ENCODE measurements at places on chromosomes 4 and X.

DNA sequence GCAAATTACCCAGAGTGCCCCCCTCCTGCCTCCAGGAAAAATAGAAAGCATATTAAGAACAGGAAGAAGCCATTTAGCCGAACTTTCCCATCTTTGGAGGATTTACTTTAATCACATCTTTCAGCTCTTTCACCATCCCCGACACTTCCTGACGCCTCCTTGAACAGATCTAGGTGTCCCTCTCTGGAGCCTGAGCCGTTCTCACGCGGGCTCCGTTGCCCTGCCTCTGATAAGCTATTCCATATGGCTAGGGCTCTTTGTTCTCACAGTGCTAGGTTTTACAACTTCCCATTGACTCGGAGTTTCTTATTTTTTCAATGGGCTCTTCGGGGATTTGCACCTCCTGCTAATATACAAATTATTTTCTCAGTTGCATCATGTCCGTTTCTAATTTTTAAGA is 82.1 kb upstream of the GPC4 start:
- peak; percentile 29 for DNase-seq

DNA sequence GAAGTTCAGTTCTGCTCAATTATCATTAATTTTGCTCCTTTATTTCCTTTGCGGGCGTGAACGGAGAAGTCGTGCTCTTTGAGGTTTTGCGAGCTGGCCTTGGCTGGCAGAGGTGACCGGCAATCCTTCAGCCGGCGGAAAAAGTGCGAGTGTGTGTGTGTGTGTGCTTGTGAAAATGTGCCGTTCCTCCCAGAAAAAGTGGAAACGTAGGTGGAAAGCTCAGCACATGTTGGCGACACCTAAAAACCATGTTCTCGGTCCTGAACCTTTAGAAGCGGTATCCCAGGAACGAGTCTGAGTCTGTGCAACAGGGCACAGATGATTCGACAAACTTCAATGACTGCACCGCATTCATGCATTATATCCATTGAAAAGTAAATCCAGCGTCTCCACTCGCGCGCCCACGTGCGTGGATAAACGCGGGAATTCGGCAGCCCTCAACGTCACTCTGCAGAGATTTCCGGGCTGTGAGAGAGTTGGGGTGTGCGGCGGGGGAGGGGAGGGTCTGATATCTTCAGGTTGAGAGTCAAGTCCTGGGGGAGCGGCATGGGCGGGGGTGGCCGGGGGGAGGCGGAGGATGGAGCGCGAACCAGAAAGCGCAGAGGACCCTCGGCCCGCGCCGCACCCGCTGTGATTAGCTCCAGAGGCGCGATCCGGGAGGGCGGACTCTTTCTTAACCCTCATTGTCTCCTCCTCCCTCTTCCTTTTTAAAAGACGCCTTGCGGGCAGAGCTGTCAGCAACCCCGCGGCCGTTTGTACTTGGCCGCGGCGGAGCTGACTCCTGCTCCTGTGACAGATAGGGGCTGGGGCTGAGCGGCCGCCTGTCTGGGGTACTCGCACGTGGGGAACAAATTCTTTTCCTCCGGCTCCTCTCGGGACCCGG is at the start of gene SHISA3:
Gene SHISA3, plus strand, starts transcription at position 737 of the 883 bp plus-strand sequence. CDS start 569 bp downstream, outside the sequence.
- DNase-seq = peak; percentile 56

GRCh38 chr4:17502756-17503155 is 9.1 kb downstream of the QDPR start:
- no peak for DNase-seq

GRCh38 chr4:105122350-105122749 is 24.3 kb upstream of the TET2 start:
- DNase-seq = no peak

DNA sequence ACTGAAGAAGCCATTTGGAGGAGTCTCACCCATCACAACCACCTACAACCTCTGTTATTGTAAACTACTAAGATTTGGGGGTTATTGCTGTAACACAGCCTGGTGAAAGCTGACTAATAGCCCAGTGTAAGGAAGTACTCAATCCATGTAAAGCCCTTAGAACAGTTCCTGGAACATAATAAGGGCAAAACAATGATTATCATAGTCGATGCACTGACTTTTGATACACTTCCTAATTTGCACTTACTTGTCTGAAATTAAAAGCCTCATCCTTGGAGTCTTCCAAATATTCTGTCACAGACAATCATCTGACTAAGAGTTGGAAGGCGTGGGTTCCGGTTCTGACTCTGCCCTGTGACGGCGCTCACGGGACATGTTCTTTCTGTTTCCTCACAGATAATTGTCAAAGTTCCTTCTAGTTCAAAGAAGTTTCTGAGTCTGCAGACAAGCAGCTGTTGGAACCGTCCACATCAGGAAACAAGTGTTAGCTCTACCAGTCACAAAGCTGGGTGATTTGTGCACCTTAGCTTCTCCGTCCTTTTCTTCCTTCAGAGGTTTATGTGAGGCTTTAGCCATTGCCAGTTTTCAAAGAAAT is 33.4 kb upstream of the RASGEF1B start:
- DNase-seq = peak; percentile 82

GRCh38 chr4:95476121-95476520 is 72.7 kb downstream of the UNC5C start:
- DNase-seq = no peak

DNA sequence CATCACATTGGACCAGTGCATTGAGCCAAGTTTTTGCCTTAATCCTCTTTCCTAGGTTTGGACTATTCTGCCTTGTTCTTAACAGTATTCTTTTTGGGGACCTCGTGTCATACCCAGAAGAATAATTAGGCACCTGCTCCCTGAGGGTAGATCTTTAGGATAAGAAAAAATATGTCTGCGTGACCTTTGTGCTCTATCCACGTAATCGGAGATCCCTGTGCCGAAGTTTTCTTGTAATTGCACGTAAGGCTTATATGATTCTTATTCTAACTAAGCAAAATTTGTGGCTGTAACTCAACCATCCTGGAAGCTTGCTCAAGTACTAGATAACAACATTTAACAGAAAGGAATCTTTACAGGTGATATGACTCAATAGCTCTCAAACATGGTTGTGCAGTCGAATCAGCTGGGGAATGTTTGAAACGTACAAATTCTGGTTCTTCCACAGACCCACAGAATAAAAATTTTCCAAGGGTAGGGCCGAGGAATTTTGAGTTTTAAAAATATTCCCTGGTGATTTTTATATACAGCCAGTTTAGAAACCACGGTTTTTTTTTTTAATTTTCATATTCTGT is 344.3 kb downstream of the GBA3 start:
- no peak for DNase-seq

- DNase-seq = no peak
These were observed 114.8 kb upstream of the ATP6AP2 start for GRCh38 chrX:40465735-40466551.

DNA sequence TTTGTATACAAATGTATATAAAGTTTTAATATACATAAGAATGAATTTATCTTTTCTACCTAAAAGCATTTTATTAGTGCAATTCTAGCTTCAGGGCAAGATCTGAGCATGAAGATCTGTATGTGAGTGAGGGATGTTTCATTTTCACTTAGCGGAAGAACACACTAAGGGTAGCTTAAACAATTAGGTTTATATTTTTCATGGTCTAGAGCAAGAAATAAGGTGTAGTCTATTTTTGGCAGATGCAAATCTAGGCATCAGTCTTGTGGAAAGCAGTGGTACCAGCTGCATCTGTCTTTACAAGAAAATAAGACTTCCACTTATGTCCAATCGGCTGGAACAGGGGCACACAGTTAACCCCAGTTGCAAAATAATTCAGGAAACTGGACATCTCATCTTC is 433.3 kb downstream of the ADAM29 start:
- DNase-seq = no peak

DNA sequence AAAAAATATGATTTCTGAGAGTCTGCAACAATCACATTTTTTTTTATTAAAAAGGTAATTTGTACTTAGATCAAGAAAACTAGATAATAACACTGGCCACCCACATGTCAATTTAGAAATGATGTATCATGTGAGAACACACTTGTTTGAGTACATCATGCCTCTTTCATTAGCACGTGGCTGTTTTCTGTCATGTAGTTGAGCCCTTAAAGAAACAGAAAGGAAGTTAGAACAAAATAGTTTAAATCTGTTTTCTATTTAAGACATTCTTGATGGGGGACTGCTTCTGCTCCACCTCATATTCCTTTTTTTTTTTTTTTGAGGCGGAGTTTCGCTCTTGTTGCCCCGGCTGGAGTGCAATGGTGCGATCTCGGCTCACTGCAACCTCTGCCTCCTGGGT is 207.5 kb downstream of the NSUN7 start:
- DNase-seq = no peak

Data from muscle of leg (tissue), 16 donors.